ENCODE measurements at places on chromosomes 11 and 22. TPM values are rescaled to one million over a fixed set of nuclear protein-coding genes. Genes with fewer than 3 reads are reported as not detected.

- DNase-seq: no peak
These were observed 1418.2 kb downstream of the TBC1D22A start for GRCh38 chr22:48180631-48181030.

- no peak for DNase-seq
These were observed 26.8 kb downstream of the ADM start for GRCh38 chr11:10331548-10332289.

GRCh38 chr11:41519696-41520095 lies 60.2 kb upstream of the LRRC4C start:
- no peak for DNase-seq

DNA sequence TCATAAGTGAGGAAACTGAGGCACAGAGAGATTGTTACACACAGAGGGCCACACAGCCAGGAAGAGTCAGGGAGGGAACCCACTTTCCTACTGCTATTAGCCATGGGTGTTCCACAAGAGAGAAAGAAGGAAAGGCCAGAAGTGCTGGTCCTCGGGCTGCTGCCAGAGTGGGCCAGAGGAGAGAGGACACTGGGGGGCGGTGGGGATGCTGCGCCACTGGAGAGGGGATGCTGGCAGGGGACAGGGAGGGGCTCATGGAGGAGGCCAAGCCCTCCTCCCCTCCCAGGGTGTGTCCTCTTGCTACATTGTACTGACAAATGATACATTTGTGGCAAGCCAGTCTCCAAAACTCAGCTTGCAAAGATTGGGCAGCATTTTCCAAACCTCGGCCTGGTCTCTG lies 9.9 kb downstream of the IL10RA start:
- DNase-seq: no peak

GRCh38 chr22:38051261-38051660 lies 5.9 kb upstream of the PICK1 start:
- no peak for DNase-seq

DNA sequence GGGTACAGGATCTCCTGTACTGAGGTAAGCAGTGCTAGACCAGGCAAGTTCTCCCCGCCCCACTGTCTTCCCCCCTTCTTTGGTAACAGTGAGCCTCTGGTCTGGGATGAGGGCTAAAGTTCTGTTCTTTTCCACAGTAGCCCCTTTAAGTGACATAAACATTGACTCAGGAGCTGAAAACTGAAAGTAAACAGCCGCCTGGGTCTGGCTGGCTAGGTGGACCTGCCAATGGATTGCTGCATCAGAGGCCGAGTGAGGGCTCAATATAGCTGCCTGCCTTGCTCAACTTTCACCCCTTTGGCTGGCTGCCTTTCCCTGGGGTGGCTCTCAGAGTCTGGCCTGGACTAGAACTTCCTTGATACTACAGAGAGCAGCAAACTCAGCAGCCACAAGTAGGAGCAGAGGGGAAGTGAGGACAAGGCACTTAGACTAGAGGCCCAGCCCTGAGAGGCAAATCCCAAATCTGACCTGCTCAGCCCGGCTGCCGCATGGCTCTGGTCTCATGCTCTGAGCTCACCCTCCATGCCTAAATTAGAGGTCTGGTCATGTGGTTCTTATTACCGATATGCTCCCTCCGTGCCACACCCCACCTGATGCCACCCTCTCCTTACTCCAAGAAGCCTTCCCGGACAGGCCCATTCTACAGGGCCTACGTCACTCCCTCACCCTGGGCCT lies 9.6 kb upstream of the UCP3 start:
- no peak for DNase-seq

GRCh38 chr11:116910378-116910777 lies 73.0 kb upstream of the APOA1 start:
- no peak for DNase-seq

GRCh38 chr22:20604776-20605221 lies 97.4 kb downstream of the MED15 start:
- no peak for DNase-seq

OR51B2 gene
- not detected for total RNA-seq

CCDC15 gene
- 6.7 TPM for total RNA-seq

MICALL1 gene
- total RNA-seq: 11.2 TPM
